ENCODE measurements at places on chromosomes 6 and 20. TPM values are rescaled to one million over a fixed set of nuclear protein-coding genes. Genes with fewer than 3 reads are reported as not detected.

The TGM3 gene
- not detected for total RNA-seq

The ANKRD66 gene
- total RNA-seq: not detected

The TM9SF4 gene
- total RNA-seq: 35.3 TPM

The STX11 gene
- 0.54 TPM for total RNA-seq

The COL11A2 gene
- under 0.01 TPM for total RNA-seq

The MAP3K4 gene
- 20.4 TPM for total RNA-seq

The CCM2L gene
- total RNA-seq: not detected

The TMX4 gene
- total RNA-seq: 17.8 TPM

The IL17A gene
- not detected for total RNA-seq

The SLC25A27 gene
- total RNA-seq: 0.28 TPM

The DNAH8 gene
- under 0.01 TPM for total RNA-seq

The CPXM1 gene
- 0.83 TPM for total RNA-seq

The HLA-DOB gene
- total RNA-seq: 0.36 TPM

The GLP1R gene
- total RNA-seq: not detected

The EPPIN gene
- not detected for total RNA-seq

The TREM1 gene
- not detected for total RNA-seq

The ANGPT4 gene
- not detected for total RNA-seq

The FOXQ1 gene
- total RNA-seq: not detected

The RBM24 gene
- 6.7 TPM for total RNA-seq

The PROCR gene
- 36.4 TPM for total RNA-seq

The SLC22A2 gene
- total RNA-seq: not detected

The SKIC2 gene
- 34.7 TPM for total RNA-seq

The GPR63 gene
- total RNA-seq: 0.36 TPM

The OR14J1 gene
- total RNA-seq: not detected

The HCRTR2 gene
- total RNA-seq: not detected

The OR12D3 gene
- not detected for total RNA-seq

The VSX1 gene
- not detected for total RNA-seq

The CLVS2 gene
- not detected for total RNA-seq

The SLC17A1 gene
- not detected for total RNA-seq

The EMILIN3 gene
- total RNA-seq: under 0.01 TPM

The ZSCAN16 gene
- total RNA-seq: 2.5 TPM

The SPACA1 gene
- not detected for total RNA-seq

The SAPCD1 gene
- total RNA-seq: not detected

The RNF182 gene
- 6.4 TPM for total RNA-seq

The IL20RA gene
- total RNA-seq: not detected

The EDN1 gene
- total RNA-seq: 8.6 TPM

The BMP6 gene
- 0.28 TPM for total RNA-seq

The SLC35B3 gene
- 19.0 TPM for total RNA-seq

The BAK1 gene
- total RNA-seq: 12.5 TPM

The LGSN gene
- total RNA-seq: not detected

The HLA-DPA1 gene
- not detected for total RNA-seq

The BTN1A1 gene
- not detected for total RNA-seq

The GMPR gene
- total RNA-seq: 6.7 TPM

The CBLN4 gene
- not detected for total RNA-seq

The FERMT1 gene
- total RNA-seq: 1.7 TPM

The EDN3 gene
- not detected for total RNA-seq

The WFDC10B gene
- total RNA-seq: not detected
